Activated T-helper 9 cell treated with anti-CD3 and anti-CD28 coated beads, Interleukin-2, amount 50 U/mL, for 16 hours (primary cell): ENCODE measurements at places on chromosomes 7 and 10.

GRCh38 chr10:60122190-60122589, 215.8 kb upstream of the CCDC6 start:
- no peak for DNase-seq

DNA sequence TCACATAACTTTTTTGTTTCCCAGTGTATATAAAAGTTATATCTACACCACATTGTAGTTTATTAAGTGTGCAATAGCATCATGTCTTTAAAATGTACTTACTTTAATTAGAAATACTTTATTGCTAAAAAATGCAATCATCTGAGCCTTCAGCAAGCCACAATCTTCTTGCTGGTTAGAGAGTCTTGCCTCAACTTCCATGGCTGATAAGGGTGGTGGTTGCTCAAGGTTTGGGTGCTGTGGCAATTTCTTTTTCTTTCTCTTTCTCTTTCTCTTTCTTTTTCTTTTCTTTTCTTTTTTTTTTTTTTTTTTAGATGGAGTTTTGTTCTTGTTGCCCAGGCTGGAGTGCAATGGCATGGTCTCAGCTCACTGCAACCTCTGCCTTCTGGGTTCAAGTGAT, 360.0 kb downstream of the MAGI2 start:
- DNase-seq, result no peak

GRCh38 chr7:3087243-3087755, 43.6 kb upstream of the CARD11 start:
- DNase-seq, result no peak

DNA sequence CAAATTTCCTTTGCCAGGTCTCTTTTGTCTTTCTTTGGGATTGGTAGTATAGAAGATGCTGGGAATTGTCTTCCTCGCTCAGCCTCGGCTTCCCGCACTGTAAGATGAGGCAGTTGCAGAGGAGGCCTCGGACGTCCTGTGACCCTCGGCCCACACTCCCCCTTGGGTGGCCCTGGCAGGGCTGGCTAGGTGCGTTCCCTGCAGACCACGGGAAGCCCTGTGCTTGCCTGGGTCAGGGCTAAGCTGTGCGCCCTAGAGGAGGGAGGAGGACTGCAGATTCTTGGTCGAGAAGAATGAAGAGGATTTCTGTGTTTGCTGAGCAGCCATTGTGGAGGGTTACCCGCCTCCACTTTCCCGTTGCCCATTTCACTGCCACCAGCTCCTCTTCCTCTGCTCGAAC, 42.8 kb downstream of the WIPI2 start:
- DNase-seq, result no peak

GRCh38 chr10:99872367-99873162, 90.1 kb downstream of the ABCC2 start:
- no peak for DNase-seq

- no peak for DNase-seq
Measured at GRCh38 chr10:48299692-48300091, 6.8 kb upstream of the MAPK8 start.

- DNase-seq, result no peak
Measured at GRCh38 chr10:69769395-69769992, 32.2 kb upstream of the COL13A1 start.

DNA sequence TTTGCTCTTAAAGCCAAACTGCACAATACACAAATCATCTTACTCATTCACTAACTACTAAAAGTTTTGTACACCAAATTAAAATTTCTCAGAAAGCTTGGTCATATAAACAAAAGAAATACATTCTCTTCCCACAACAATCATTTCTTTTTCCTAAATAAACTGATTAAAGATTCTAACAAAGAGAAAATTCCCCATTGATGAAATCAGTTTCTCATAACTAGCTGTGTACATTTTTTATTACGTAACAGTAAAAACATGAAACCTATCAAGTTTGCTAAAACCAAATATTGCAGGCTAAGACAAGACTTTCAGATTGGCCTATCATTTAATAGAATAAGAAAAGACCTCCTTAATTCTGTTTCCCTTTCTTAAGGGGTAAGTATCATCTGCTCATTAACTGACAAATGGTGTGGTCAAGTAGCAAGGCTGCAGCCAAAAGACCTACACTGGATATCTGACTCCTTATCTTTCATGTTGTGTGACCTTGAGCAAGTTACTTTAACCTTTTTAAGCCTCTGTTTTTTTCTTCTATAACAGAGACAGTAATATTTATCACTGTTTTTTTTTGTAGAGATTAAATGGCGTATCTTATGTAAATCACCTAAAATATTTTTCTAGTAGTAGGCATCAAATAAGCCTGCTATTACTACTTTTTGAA, 22.4 kb downstream of the NAMPT start:
- DNase-seq, result no peak

DNA sequence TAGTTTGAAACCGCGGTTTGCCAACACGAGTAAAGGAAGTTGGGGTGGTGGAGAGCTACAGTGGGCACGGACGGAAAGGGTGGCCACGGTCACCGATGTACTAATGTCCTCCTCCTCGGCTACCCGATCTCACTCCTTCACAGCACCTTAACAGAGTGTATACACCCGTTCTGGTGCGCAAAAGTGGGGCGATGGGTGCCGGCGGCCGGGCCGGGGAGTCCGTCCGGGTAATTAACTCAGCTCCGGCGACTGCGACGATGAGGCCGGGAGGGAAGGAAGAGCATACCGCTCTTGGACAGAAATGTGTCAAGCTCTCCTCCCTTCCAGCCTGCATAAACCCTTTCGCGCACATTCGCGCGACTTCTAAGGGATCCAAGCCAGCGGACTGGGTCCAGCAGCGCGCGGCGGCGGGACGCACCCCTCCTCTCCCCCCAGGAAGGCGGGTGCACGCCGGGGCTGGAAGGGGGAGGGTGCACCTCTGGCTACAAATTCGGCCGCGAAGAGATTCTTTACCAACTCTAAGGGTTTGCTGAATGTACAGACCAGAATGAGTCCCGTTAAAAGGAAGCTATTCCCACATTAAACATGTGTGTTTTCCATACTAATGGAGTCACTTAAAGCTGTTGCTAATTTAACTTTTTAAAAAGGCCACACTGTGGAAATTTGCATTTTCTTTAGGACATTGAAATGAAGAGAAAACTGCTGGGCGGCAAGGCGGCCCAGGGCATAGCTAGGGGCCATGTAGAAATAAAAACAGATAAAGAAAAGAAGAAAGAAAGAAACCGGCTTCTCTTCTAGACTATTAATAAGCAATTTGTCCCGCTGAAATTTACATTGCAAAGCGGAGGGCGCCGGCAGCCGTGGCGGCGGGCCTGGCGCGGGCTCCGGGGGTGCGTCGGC, 6.6 kb upstream of the EBF3 start:
- DNase-seq, result no peak

- DNase-seq, result no peak
Measured at GRCh38 chr7:139125657-139126056, 16.1 kb upstream of the ZC3HAV1 start.

- DNase-seq, result no peak
Measured at GRCh38 chr7:48279420-48279819, 108.2 kb downstream of the ABCA13 start.
